ENCODE measurements at places on chromosomes 4 and X. TPM values are rescaled to one million over a fixed set of nuclear protein-coding genes. Genes with fewer than 3 reads are reported as not detected.

DNA sequence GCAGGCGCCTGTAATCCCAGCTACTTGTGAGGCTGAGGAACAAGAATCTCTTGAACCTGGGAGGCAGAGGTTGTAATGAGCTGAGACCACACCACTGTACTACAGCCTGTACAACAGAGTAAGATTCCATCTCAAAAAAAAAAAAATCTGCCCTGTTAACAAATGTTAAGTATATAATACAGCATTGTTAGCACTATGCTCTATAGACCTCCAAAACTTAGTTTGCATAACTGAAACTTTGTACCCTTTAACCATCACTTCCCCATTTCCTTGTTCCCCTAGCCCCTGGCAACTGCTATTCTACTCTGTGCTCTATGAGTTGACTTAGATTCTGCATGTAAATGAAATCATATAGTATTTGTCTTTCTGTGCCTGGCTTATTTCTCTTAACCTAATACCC, 76.7 kb downstream of the TAB3 start:
- no peak for DNase-seq

DNA sequence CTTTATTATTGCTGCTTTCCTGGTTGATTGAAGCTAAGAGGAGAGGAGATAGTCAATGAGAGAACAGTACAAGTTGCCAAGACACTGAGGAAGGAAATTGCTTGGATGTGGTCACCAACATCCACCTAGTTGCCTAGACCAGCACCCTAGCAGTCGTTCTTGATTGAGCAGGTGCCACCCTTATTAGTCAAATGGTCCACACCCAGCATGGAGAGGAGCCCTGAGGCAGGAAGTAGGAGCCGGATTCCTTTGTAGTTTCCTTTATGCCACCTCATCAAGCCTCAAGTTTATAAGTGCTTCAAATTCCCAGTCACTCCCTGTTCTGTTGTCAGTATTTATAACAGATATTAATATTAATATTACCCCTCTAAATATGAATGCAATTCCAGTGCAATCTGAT, 19.1 kb downstream of the PAGE2 start:
- no peak for DNase-seq

- no peak for DNase-seq
Observed at GRCh38 chr4:183356931-183357675, 34.9 kb upstream of the CLDN24 start.

PRRG3 gene
- total RNA-seq, result not detected

CXCL3 gene
- 2.0 TPM for total RNA-seq

PABPC5 gene
- not detected for total RNA-seq

ATOH1 gene
- not detected for total RNA-seq

Data from HFFc6 (cell line).